ENCODE measurements at places on chromosomes 13 and 19. TPM values are rescaled to one million over a fixed set of nuclear protein-coding genes. Genes with fewer than 3 reads are reported as not detected.

Gene ZNF773
- total RNA-seq, result 8.4 TPM

Gene EDNRB
- total RNA-seq, result 16.4 TPM

Gene SPINT2
- 17.7 TPM for total RNA-seq

Gene BEST2
- total RNA-seq, result not detected

Gene ACER1
- not detected for total RNA-seq

Gene TLE2
- total RNA-seq, result 65.2 TPM

Gene KLK1
- not detected for total RNA-seq

Gene CRX
- not detected for total RNA-seq

Gene GARIN5A
- total RNA-seq, result 0.36 TPM

Gene IGFL2
- not detected for total RNA-seq

Gene SPIB
- not detected for total RNA-seq

Gene C19orf67
- not detected for total RNA-seq

Gene TUBB4A
- 2.0 TPM for total RNA-seq

Gene KIR2DL4
- total RNA-seq, result not detected

Gene COMP
- 6.9 TPM for total RNA-seq

Gene SIGLEC7
- total RNA-seq, result 2.5 TPM
